Osteocyte (in vitro differentiated cells): ENCODE measurements at places on chromosomes 11 and 22. TPM values are rescaled to one million over a fixed set of nuclear protein-coding genes. Genes with fewer than 3 reads are reported as not detected.

GRCh38 chr11:89487016-89487415, 4.2 kb downstream of the NOX4 start:
- DNase-seq: no peak

DNA sequence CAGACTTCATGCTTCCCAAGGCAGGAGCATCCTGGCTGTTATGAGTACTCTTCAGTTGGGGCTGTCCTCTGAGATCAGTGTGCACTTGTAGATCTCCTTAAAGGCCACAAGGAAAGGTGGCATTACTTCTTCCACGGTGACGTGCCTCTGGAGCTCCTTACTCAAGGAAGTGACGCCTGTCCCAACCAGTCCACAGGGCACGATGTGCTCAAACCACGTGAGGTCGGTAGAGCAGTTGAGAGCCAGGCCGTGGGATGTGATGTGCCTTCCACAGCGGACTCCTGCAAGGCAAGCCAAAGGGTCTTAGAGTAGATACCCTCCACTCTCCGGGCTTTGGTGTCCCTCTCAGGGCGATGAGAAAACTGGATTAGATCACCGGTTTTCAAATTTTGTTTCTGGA, 1.4 kb downstream of the LIPT2 start:
- DNase-seq: peak; percentile 63

DNA sequence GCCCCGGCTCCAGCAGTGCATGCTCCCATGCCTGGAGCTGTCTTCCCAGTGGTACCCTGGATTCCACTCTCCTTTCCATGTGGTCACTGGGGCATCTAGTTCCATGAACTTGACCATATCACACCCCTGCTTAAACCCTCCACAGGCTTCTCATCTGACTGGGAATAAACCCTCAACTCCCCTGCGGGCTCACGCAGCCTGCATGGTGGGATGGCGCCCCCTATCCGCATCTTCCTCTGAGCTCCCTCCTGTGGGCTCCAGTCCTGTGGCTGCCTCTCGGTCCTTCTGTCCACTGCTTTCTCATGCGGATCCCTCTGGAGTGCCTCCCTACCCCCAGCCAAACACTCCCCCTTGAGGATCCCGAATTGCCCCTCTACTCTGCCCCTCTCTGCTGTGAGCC, 41.4 kb upstream of the TTLL12 start:
- DNase-seq: no peak

- no peak for DNase-seq
Measured at GRCh38 chr22:38325587-38325986, 8.4 kb upstream of the CSNK1E start.

DNA sequence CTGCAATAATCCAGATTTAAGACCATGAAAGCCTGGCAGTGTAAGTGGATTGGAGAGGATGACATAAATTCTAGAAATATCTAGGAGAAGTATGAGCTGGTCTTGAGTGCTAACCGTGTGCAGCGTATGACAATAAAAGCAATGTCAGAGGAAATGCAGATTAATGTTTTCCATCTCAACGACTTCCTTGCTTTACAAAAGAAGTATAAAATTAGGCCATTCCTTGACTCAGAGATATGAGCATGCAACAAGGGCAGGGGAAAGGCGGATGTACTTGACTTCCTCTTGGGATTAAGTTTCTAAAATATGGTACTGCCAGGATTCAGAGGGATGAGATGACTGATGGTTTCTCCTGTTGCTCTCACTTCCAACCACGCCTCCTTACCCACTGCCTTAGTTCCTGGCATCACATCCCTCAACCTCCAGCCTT, 32.3 kb downstream of the ADAMTS15 start:
- no peak for DNase-seq

DNA sequence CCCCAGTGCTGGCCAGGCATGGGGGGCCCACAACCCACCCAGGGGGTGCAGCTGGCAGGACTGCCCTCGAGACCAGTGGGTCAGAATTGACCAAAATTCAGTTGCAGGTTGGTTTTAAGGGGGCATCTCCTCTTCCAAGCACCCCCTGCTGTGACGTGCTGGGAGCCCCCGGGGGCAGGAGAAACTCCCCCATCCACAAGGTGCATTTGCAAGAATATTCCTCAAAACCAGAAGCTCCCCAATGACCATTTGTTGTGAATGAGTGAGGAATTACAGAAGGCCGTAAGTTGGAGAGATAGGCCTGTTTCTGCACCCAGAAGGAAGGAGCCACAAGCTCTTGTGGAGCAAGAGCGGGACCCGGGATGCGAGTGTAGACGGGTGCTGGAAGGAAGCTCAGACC, 414.5 kb downstream of the BRD1 start:
- DNase-seq: no peak

The DEPDC7 gene
- 2.9 and 3.7 TPM in 2 replicates for total RNA-seq
